ENCODE measurements at places on chromosomes 16 and 17. TPM values are rescaled to one million over a fixed set of nuclear protein-coding genes. Genes with fewer than 3 reads are reported as not detected.

SLC25A11 gene
- total RNA-seq, result 65.4 TPM

KIF1C gene
- total RNA-seq, result 103 TPM

SOX8 gene
- not detected for total RNA-seq

CTRB1 gene
- total RNA-seq, result not detected

RNF112 gene
- total RNA-seq, result 0.43 TPM

DHRS7C gene
- total RNA-seq, result not detected

KRTAP2-3 gene
- total RNA-seq, result not detected

PLD6 gene
- 3.6 TPM for total RNA-seq

RNF222 gene
- total RNA-seq, result 0.43 TPM

KRTAP1-3 gene
- not detected for total RNA-seq
